H54 (cell line): ENCODE measurements at places on chromosomes 12 and 14.

DNA sequence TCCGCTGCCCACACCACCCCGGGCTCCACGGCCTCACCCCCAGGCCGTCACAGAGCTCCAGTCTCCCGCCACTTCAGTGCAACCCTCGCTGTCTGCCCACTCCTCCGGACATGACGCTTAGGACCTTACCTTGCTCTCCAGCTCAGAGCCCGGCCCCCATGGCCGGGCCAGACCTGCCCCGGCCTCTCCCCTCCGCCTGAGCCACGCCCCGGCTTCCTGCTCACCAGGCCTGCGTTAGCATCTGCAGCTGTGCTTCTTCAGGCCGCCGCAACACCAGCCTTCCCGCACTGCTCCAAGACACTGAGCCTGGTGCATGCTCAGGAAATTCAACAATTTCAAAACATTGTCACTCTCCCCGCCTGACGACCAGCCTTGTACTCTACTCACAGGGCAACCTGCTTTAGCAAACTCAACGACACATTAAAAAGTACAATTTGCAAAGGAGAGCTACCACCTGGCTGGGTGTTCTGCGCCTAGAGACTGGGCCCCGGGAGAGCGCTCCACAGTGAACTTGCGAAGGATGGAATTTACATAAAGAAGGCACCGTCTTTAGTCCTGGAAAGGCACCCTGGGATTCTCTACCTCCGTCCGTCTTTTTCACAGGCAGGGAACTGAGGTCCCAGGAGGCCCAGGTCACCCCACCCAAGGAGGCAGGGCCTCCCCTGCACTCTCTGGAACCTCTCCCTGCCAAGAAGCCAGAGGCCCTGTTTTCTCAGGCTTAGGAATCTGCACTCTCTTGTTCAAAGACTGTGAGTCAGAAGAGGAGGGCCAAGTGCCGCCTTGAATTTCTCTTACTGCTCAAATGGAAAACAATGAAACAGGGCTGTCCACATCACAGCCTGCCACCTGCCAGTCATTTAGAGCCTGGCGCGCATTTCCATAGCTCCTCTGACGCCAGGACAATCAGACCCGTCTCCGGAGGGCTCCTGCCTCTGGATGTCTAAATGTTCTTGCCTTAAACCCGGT lies 51.3 kb downstream of the STX2 start:
- no peak for DNase-seq

GRCh38 chr12:116463366-116463765 lies 95.8 kb upstream of the MAP1LC3B2 start:
- DNase-seq, result no peak

GRCh38 chr12:75632442-75632841 lies 121.0 kb upstream of the KRR1 start:
- no peak for DNase-seq

DNA sequence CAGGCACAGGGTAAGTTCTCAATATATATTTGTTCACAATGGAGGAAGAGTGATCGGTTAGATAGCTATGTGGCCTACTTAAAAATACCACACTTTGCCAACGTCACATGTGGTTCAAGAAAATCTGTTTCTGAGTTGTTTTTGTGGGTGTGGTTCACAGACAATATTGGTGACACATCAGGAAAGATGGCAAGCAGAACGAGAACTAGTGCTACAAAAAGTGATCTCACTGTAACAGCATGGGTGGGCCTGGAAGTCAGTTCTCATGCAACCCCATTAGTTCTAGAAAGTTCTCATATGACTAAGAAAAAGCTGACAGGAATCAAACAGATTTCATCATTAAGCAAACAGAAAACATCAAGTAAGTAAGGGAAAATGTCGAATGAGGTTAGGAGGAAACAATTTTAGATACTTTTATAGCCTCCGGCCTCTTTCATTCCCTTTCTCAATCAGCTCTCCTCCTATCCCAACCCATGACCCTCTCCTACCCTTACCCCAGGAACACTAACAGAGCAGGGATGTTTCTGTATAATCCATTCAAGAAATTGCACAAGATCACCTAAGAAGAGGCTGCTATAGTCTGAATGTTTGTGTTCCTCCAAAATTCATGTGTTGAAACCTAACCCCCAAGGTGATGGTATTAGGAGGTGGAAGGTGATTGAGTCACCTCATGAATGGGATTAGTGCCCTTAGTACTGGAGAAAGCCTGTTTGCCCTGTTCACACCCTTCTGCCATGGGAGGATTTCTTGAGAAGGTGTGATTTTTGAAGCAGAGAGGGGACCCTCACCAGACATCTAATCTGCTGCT lies 15.5 kb upstream of the NTN4 start:
- DNase-seq, result peak; percentile 42

- DNase-seq, result no peak
Observed at GRCh38 chr12:65643595-65644386, 180.5 kb upstream of the HMGA2 start.

GRCh38 chr12:97216848-97217247 lies 245.8 kb upstream of the RMST start:
- no peak for DNase-seq

DNA sequence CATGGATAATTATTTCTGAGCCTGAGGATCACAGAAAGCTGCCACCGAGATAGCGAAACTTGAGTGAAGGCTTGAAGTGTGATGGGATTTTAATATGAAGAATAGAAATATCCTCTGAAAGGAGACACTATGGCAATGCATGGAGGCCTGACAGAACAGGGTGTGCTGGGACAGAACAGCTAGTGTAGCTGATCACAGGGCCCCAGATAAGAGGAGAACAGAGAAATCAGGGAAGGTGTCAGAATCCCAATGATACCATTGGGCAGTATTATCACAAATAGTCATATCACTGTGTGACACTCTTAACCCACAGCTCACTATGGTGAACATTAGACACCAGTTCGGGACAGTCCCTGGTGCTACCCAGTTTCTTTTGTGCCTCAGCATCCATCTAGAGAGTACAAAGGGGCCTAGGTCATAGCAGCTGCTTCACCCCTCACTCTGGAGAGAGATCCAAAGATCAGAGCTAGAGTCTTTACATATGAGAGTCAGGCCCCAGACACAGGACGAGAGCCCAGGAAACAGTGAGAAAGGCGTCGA lies 506 bp upstream of the OR10P1 start:
- DNase-seq, result no peak
